ENCODE measurements at places on chromosomes 5 and 9. TPM values are rescaled to one million over a fixed set of nuclear protein-coding genes. Genes with fewer than 3 reads are reported as not detected.

- H3K36me3 ChIP-seq: no peaks in the 10 kb centered on the region
- H3K27me3 ChIP-seq: no peaks in the 10 kb centered on the region
- no peak for DNase-seq
- no peaks in the 10 kb centered on the region for H3K4me1 ChIP-seq
- no peak overlapping the region for H3K4me3 ChIP-seq
- H3K27ac ChIP-seq: no peak overlapping the region
Observed at GRCh38 chr5:153437251-153437650, 53.2 kb upstream of the GRIA1 start.

- H3K36me3 ChIP-seq: no peaks in the 10 kb centered on the region
- no peak overlapping the region for H3K27ac ChIP-seq
- H3K4me1 ChIP-seq: no peaks in the 10 kb centered on the region
- peaks cover 22% of the 10 kb centered on the region for H3K27me3 ChIP-seq
Observed at GRCh38 chr9:36818242-36818938, 215.7 kb downstream of the PAX5 start.

DNA sequence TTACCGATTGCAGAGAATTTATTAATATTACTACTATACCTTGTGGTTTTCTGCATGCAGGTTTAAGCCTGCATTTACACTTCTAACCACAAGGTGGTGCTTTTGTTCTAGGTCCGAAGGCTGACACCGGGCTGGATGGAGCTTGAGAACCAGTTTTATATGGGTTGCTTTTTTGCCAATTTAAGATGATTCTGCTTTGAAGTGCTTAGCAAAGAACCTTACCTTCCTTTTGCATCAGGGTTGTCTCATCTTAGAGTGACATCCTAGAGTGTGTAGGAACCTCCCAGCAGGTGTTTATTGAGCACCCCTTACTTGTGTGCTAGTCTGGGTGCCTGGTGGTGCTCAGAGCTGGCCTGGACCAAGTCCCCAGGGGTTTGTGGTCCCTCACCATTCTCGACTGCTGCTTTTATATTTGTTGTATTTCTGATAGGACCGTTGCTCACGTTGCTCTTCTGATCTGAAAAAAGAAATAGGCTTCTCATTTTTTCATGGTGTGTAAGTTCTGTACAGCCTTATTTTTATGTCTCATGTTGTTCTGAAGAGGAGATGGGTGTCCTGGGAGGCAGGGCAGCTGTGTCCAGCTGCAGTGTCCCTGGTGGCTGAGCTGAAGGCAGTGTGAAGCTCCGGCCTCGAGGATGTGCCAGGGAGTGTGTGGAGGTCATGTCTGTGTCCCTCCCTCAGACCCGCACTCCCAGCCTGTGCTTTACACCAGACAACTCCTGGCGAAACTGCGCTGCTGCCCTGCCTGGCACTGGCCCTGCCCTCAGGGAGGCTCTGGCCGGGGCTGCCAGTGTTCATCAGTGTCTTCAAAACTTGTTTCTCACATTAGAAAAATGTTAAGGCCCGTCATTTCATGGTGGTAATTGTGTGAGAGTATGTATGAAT lies 54.3 kb downstream of the EHMT1 start:
- no peak for DNase-seq
- no peak overlapping the region for H3K4me3 ChIP-seq
- no peaks in the 10 kb centered on the region for H3K36me3 ChIP-seq
- no peaks in the 10 kb centered on the region for H3K27me3 ChIP-seq

DNA sequence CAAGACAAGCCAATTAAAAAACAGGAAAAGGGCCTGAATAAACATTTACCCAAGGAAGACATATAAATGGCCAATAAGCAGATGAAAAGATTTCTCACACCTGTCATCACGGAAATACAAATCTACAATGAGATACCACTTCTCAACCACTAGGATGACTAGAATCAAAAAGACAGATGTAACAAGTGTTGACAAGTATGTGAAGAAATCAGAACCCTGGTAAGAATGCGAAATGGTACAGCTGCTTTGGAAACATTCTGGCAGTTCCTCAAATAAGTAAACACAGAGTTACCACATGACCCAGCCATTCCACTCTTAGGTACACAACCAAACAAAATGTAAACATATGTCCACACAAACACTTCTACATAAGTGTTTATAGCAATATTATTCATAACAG lies 32.5 kb downstream of the LEAP2 start:
- no peak overlapping the region for H3K4me3 ChIP-seq
- no peaks in the 10 kb centered on the region for H3K27me3 ChIP-seq
- DNase-seq: no peak
- peaks cover 14% of the 10 kb centered on the region for H3K4me1 ChIP-seq
- peak overlapping the region; percentile 55 for H3K27ac ChIP-seq

The CCDC180 gene
- 2.4 TPM for total RNA-seq

GRCh38 chr5:125408448-125409233 lies 662.2 kb upstream of the ZNF608 start:
- H3K4me1 ChIP-seq: peaks cover 31% of the 10 kb centered on the region
- H3K36me3 ChIP-seq: no peaks in the 10 kb centered on the region
- no peak overlapping the region for H3K27ac ChIP-seq
- no peaks in the 10 kb centered on the region for H3K27me3 ChIP-seq
- DNase-seq: no peak

DNA sequence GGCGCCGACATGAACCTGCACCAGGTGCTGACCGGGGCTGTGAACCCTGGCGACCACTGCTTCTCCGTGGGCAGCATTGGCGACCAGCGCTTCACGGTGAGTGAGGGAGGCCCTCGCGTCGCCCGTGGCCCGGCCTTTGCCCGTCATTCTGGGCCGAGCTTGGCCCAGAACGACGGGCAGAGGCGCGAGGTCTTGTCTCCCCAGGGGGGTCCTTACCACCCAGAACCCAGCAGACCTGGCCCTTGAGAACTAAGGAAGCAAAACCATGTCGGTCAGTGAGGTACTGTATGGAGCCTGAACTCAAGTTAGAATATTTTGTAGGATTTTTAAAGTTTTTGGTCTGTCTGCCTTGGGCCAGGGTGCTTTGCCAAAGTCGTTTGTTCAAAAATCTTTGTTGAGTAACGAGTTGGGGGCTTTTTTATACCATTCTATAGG lies 691 bp downstream of the DMXL1 start:
- peak overlapping the region; percentile 96 for H3K27ac ChIP-seq
- no peaks in the 10 kb centered on the region for H3K27me3 ChIP-seq
- peak overlapping the region; percentile 91 for H3K4me3 ChIP-seq
- H3K36me3 ChIP-seq: no peaks in the 10 kb centered on the region

GRCh38 chr9:129669141-129669718 lies 3.8 kb downstream of the PRRX2 start:
- H3K27me3 ChIP-seq: peaks cover 14% of the 10 kb centered on the region
- no peaks in the 10 kb centered on the region for H3K36me3 ChIP-seq
- no peak overlapping the region for H3K27ac ChIP-seq

GRCh38 chr5:38832810-38833209 lies 13.0 kb upstream of the OSMR start:
- no peaks in the 10 kb centered on the region for H3K27me3 ChIP-seq
- no peak overlapping the region for H3K4me3 ChIP-seq
- H3K4me1 ChIP-seq: no peaks in the 10 kb centered on the region
- no peak overlapping the region for H3K27ac ChIP-seq
- H3K36me3 ChIP-seq: no peaks in the 10 kb centered on the region
- no peak for DNase-seq

DNA sequence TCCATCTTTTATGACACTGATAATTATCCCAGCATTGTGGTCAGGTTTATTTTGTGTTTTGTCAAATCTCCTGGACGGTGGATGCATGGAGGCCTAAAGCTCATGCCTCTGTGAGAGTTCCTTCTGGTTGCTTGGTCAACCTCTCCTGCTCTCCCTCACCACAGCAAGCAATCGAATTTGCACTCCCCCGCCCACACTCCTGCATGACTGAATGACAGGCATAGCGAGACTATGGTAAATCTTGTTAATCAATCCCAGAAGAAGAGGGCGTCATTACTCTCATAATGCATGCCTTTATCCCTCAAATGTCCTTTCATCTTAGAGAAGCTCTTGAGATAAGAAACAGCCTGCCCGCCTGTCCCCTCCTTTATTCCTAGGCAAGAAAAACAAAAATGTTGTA lies 1215.0 kb upstream of the CDH9 start:
- H3K4me1 ChIP-seq: no peaks in the 10 kb centered on the region
- no peaks in the 10 kb centered on the region for H3K36me3 ChIP-seq
- no peak for DNase-seq
- H3K27ac ChIP-seq: no peak overlapping the region
- no peaks in the 10 kb centered on the region for H3K27me3 ChIP-seq

- H3K27ac ChIP-seq: no peak overlapping the region
- no peak for DNase-seq
- no peaks in the 10 kb centered on the region for H3K27me3 ChIP-seq
- H3K4me3 ChIP-seq: no peak overlapping the region
Observed at GRCh38 chr9:37325778-37326177, 96.7 kb upstream of the GRHPR start.

- peak overlapping the region; percentile 73 for H3K4me3 ChIP-seq
- DNase-seq: no peak
- peaks cover 12% of the 10 kb centered on the region for H3K36me3 ChIP-seq
- peak overlapping the region; percentile 90 for H3K27ac ChIP-seq
Observed at GRCh38 chr9:136847088-136847825, 2.0 kb upstream of the PHPT1 start.

DNA sequence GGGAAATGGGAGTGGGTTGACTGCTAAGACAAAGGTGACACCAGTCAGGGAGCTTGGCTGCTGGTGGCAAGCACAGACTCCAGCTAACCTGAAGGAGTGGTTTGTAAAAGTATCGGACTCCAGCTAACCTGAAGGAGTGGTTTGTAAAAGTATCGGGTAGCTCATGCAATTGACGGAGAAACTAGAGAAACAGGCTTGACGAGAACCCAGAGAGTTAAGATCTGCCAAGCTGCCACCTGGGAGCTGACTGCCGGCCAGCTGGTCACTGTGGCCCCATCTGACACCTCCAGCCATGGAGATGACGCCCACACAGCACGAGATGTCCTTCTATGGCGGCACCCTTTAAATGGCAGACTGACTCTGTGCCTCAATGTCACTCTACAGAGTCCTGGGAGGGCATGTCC lies 28.3 kb upstream of the CRB2 start:
- H3K4me1 ChIP-seq: peaks cover 8% of the 10 kb centered on the region
- no peak for DNase-seq
- no peak overlapping the region for H3K4me3 ChIP-seq

The SLC45A2 gene
- total RNA-seq: not detected

DNA sequence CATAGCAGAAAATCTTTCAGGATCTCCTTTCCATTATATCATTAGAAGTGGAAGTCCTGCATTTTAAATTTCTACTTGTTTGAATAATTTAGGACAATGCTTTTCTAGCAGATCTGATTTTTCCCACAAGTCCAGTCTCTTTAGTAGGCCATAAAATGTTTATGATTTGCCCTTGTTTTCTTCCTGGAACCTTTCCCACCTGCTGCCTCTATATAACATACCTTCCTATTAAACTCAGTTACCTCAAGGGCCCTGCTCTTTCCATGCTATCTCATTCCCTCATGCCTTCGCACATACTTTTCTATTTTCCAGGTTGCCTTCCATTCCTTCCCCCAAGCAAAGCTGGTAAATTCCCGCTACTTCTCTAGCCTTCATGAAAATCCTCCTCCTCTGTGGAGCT lies 187.0 kb upstream of the EFNA5 start:
- H3K36me3 ChIP-seq: peaks cover 11% of the 10 kb centered on the region
- no peak overlapping the region for H3K27ac ChIP-seq
- H3K4me1 ChIP-seq: no peaks in the 10 kb centered on the region

- no peaks in the 10 kb centered on the region for H3K27me3 ChIP-seq
- no peak overlapping the region for H3K4me3 ChIP-seq
- no peaks in the 10 kb centered on the region for H3K36me3 ChIP-seq
- peaks cover 12% of the 10 kb centered on the region for H3K4me1 ChIP-seq
- DNase-seq: no peak
Observed at GRCh38 chr9:105864248-105864898, 170.0 kb downstream of the TMEM38B start.

Data from gastrocnemius medialis (tissue), 4 donors.